ENCODE measurements at places on chromosomes 12 and 14.

DNA sequence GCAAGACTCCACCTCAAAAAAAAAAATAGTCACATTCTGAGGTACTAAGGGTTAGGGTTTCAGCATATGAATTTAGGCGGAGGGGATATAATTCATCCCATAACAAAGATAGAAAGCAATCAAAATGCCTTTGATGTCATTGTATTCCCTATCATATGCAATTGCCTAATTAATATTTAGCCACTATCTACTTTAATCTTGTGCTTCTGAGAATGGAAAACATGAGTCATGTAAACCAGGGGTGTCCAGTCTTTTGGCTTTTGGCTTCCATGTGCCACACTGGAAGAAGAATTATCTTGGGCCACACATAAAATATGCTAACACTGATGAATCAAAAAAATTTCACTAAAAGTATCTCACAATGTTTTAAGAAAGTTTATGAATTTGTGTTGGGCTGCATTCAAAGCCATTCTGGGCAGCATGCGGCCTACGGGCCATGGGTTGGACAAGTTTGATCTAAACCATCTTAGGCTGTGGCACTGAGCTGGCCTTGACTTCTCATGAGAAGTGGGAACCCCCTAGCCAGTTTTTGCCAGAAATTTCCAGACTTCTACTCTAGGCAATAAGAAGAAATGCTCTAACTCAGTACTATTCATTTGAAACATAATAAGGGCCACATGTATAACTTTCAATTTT, 219.8 kb downstream of the PTPRO start:
- no peak for DNase-seq

- no peak for DNase-seq
Measured at GRCh38 chr12:19144287-19144686, 14.8 kb downstream of the PLEKHA5 start.

DNA sequence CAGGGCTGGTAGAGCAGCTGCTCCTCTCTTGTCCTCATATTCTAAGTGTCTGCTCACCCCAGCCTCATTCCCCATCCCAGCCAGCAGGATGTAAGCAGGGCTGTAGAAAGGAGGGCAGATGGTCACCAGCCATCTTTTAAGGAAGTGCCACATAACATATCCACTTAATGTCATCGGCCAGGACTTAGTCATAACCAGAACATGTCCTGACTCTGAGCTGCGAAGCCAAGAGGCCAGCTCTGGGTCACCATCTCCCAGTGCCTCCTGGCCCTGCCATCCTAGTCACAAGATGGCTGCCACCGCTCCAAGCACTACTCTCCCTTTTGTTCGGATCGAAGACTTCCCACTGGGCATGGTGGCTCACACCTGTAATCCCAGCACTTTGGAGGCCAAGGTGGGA, 123.9 kb downstream of the PLXNC1 start:
- DNase-seq: no peak

DNA sequence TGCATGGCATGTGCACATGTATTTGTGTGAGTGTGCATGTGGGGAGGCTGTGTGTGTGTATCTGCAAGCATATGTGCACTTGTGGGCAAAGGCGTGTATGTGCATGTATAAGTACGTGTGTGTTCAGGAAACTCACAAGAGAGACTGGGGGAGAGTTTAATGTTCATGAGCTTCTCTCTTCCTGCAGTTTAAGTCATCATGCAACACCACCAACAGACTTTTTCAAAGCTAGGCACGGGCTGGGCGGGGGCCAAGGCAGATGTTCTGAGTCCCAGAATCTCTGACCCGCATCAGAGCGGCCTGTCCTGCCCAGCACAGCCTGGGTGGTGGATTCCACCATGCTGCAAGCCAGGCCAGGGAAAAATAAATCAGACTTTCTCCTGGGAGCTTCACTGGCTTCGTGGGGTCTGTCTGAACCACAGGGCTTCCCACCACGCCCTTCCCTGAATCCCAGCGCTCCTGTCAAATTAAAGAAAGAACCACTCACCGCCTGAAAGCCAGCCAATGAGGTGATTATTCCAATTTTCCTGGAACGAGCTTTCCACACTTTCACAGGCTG, 75.7 kb downstream of the PITPNM2 start:
- DNase-seq: no peak

GRCh38 chr12:124392271-124392666, 97.4 kb downstream of the RFLNA start:
- peak; percentile 63 for DNase-seq

- peak; percentile 88 for DNase-seq
Measured at GRCh38 chr12:122250047-122250446, 16.2 kb downstream of the VPS33A start.

GRCh38 chr12:109997393-109997792, 1.2 kb upstream of the GIT2 start:
- no peak for DNase-seq

DNA sequence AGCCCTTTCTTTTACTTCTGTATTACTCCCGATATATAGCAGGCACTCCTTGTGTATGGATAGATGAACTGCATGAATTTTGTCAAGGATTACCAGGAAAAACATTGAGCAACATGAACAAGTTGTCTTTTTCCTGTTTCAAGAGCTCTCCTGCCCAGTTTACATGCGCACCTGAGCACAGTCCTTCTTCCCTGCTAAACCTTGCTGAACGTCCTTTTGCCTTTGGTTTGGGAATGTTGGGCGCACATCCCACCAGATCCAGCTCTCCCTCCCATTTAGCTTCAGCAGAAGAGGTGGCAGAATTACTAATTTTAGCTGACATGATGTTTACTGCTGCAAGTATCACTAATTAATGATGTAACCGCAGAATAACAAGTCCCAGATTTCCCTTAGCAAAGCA, 121.4 kb upstream of the TMCC3 start:
- no peak for DNase-seq

DNA sequence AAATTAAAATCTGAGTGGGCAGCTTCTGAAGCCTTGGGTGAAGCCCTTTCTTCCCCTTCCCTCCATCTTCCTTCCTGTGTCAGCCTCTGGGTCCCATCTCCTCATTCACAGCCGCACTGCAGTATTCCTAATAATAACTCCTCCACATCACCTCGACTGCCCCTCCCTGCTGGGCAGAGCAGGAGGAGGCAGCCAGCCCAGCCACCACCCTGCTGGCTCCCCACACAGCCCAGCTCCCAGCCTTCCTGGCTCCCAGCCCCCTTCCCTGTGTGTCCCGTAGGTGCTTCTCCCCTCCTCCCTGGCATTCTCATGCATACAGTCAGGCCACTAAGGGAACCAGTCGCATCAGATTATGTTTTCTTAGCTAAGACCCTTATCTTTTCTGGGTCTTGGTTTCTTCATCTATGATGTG, 3.7 kb downstream of the IFFO1 start:
- DNase-seq: no peak

- no peak for DNase-seq
Measured at GRCh38 chr12:124844411-124845397, 19.0 kb downstream of the SCARB1 start.

GRCh38 chr12:2941524-2941923, 17.7 kb upstream of the TEAD4 start:
- no peak for DNase-seq

- DNase-seq: no peak
Measured at GRCh38 chr14:23494223-23494622, 24.7 kb downstream of the NGDN start.

- DNase-seq: peak; percentile 25
Measured at GRCh38 chr14:101065696-101066694, 162.5 kb upstream of the RTL1 start.

DNA sequence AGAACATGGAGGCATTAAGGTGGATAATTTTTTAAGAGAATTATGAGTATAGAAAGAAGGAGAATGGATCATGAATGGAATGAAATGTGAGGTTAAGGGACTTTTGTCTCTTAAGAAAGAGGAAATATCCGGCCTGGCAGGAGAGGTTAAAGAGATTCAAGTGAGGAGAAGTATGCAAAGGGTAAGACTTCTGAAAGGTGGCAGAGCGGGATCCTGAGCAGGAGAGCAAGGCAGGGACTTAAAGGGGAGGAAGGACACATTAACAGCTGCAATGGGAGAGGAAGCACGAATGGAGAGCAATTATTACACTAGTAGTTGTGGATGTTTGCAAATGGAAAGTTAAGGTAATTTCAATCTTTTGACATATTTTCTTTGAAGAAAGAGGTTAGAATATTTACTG, 171.0 kb downstream of the KITLG start:
- no peak for DNase-seq

- DNase-seq: no peak
Measured at GRCh38 chr14:75831455-75831854, 150.3 kb downstream of the TGFB3 start.

- DNase-seq: no peak
Measured at GRCh38 chr12:106301241-106301610, 1.3 kb upstream of the TCP11L2 start.

GRCh38 chr12:102946042-102946441, 11.4 kb upstream of the ASCL1 start:
- DNase-seq: no peak

DNA sequence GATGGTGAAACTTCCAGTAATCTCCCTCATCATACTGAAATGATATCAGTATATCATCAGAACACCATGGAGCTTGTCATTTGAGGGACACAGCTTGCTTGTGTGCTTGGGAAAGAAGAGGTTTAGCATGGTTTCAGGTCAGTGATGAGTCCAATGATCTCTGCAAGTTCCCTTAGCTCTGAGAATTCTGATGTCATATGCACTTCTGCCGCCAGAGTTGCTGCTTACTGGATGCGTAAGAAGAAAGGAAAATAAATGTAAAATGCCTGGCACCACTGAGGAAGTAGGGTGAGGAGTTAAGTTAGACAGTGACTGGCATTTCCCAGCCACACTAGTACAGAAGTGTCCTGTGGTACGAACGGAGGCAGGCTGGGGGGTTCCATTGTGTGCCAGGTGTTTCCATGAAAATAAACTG, 22.6 kb downstream of the PRKCH start:
- DNase-seq: no peak

DNA sequence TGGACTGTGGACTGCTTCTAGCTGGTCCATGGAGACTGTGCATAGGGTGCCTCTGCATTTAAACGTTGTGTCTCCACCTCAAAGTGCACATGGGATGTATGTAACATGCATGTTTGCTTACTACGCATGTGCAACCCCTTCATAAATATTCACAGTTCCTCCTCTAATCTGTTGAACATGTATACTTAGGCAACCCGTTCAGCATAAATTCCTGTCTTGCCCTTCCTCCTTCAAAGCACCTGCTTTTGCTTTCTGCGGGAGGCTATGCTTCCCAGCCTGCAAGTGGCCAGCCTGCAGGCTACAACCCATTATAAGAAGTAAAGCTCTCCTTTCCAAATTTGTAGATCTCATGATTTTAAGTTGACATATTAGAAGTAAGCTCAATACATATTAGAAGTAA, 33.0 kb upstream of the OVCH1 start:
- DNase-seq: no peak

DNA sequence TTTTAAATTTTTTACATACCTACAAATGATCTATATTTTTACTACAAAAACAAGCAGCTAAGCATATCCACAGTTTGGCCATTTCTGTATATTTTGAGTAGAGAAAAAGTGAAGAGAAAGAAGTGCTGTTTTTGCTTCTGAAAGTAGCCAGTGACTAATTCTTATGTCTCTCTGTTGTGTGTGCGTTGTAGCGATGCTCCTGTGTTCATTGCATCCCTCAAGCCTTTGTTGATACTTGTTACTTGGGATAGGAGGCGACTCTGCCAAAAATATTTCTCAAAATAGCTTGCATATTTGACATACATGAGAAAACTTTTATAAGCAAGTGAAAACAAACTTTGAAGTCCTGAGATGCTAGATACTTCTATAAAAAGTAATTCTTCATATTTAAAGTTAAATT, 714.1 kb downstream of the FSCB start:
- no peak for DNase-seq

DNA sequence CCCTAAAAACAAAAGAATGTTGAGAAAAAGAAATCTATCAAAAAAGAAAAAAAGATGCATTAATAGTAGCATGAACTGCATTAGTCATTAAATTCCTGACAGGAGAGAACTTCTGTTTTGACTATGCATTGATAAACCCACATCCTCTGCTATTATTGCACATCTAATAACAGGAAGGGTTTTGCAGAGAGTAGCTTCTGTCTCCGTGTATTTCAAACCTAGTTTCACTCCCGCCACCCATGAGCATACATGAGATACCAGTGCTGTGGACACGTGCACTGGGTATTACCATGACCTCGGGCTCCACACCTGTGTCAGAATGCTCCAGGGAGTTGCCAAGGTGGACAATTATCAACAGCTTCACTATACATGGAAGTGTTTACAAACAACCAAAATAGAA, 449.1 kb upstream of the SOX5 start:
- no peak for DNase-seq

DNA sequence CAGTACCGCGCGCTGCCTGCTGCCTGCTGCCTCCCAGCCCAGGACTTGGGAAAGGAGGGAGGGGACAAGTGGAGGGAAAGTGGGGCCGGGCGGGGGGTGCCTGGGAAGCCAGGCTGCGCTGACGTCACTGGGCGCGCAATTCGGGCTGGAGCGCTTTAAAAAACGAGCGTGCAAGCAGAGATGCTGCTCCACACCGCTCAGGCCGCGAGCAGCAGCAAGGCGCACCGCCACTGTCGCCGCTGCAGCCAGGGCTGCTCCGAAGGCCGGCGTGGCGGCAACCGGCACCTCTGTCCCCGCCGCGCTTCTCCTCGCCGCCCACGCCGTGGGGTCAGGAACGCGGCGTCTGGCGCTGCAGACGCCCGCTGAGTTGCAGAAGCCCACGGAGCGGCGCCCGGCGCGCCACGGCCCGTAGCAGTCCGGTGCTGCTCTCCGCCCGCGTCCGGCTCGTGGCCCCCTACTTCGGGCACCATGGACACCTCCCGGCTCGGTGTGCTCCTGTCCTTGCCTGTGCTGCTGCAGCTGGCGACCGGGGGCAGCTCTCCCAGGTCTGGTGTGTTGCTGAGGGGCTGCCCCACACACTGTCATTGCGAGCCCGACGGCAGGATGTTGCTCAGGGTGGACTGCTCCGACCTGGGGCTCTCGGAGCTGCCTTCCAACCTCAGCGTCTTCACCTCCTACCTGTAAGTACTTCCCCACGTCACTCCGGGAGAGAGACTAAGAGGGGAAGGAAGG, at the start of gene LGR5:
Gene LGR5 (plus strand): TSS at position 186 of the 732 bp plus-strand sequence. CDS start 283 bp downstream, at position 469.
- no peak for DNase-seq

DNA sequence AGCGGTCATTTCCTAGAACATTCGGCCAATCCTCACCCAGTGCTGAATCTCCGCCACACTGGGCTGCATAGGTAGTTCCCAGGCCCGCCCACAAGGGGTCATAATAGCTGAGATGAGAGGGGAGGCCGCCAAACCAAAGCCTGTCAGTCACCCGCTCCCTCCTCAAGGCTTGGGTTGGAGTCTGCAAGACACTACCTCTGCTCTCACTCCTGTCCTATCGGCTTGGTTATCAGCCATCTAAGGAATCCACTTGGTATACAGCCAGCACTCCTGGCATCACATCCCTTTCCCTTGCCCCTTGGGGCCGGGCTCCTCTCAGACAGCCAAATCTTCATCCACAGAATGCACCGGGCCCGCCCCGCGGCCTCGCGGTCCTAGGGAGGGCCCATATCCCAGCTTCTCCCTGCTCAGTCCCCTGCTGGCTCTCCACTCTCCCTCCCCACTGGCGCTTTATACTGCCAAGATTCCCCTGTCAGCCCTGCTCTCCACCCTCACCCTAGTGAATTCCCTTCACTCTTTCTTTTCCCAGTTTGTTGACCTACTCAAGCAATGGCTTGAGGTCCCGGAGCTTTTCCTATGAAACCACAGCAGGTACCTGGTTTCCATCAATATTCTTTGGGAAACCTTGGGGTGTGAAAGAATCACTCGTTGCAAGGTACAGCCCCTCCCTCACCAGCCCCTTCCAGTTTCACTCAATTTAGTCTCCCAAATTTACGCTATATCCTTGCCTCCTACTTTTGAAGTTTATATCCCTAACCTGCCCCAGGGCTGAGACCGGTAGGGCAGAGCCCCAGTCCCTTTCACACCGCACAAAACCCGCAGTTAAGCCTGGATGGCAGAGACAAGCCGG, 1.4 kb downstream of the IFFO1 start:
- peak; percentile 71 for DNase-seq
